GM12891 (cell line): ENCODE measurements at places on chromosomes 12 and 14.

- no peak for DNase-seq
Measured at GRCh38 chr12:69925291-69925690, 100.3 kb downstream of the MYRFL start.

- DNase-seq, result no peak
Measured at GRCh38 chr12:100528034-100528433, 45.5 kb upstream of the GAS2L3 start.

DNA sequence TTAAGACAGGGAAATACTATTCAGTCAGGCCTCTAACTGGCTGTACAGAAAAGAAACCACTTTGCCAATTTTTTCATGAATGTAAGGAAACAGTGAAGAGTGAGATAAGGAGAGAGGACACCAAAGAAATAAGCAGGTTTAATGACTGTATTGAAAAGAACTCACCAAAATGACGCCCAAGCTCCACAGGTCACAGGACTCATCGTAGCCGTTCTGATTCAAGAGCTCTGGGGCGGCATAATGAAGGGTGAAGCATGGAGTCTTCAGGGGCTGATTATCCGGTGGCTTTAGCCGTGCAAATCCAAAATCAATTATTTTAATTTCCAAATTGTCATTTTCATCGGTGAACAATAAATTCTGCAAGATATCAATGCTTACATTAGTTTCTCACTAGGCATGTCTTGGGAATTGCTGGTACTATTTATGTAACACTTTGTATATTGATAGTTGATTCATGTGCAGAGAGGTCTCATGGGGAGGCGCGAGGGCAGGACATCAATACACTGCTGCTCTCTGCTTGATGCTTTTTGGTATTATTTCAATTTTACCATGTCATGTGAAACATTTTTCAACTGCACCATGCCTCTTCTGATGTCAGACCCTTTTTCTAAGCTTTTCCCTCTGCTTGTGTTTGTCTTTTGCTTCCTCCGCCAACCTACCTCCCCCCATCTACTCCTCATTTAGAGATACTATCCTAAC lies 74.2 kb upstream of the TTC7B start:
- DNase-seq, result no peak

DNA sequence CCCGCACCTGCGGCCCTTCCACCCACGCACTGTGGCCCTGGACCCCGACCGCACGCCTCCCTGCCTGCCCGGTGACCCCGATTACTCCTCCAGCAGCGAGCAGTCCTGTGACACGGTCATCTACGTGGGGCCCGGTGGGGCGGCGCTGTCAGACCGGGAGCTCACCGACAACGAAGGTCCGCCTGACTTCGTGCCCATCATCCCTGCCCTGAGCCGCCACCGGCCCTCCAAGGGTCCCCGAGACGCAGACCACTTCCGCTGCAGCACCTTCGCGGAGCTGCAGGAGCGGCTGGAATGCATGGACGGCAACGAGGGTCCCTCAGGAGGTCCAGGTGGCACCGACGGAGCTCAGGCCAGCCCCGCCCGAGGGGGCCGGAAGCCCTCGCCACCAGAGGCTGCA lies 36.7 kb downstream of the KIF26A start:
- no peak for DNase-seq

DNA sequence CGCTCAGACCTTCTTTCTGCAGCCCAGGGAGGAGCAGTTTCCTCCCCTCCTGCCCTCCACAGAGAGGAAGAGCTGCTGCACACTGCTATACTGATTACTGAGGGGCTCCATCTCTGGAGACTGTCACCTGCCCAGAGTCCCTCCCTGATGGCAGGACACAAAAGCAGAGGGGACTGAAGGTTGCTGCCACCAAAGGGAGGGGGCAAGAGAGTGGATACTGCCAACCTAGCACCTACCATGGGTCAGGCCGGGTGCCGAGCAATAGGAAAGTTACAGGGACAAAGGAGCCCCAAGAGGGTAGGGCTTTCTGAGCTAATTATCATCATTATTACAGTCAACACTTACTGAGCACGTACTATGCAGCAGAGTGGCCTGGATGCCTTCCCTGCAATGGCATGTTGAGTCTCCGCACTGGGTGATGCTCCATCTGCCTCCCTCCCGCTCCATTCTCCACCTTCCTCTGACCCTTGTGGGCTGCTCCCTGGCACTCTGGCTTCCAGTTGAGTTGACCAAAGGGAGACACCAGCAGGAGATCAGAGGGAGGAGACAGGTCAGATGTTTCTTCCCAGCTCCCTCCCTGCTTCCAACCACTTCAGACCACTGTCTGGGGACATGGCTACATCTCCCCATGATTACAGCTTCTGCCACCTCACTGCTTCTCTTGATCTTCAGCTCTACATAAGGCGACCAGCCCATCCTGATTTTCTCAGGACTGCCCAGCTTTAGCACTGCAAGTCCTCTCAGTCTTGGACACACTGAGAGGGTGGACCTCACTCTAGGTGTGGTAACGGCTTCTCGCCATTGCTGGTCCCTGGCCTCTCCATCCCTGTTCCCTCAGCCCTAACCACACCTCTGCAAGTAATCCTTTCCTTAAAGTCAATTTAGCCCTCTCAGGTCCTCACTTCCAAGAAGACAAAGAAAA lies 2.6 kb upstream of the KRT79 start:
- DNase-seq, result no peak

- DNase-seq, result no peak
Measured at GRCh38 chr12:124519746-124520145, 47.7 kb downstream of the NCOR2 start.

- DNase-seq, result no peak
Measured at GRCh38 chr12:31895449-31896150, 63.6 kb upstream of the RESF1 start.

DNA sequence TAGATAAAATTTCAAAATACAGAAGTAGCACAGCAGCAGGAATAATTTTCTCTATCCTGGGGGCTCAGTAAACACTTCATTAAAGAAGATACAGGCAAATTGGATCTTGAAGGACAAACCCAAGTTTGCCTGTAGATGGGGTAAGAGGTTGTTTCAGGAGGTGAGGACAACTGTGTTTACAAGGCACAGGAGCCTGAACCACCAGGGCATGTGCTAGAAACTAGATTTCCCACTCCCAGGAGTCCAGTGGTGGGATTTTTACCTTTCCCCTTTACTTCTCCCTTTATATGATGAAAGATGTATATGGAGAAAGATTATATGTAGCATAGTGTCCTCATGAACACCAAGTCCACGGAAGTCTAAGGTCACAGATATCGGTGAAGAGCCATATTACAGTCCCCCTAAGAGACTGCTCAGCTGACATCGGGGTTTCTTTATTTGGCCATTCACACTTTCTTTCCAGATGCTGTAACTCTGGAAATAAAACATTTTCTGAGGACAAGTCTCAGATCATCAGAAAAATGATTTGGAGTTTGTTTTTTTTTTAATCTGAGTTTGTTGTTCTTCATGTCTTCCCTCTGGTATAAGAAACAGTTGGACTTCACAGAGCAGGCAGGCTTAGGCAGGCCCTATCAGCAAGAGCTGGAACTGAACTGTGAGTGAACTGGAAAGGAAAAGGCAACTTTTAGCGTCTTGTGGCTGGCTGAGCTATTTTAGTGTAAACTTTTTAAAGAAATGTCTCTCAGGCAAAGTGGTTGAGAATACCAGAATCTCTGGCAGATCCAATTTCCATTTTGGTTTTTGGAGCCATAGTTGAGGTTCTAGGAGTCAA lies 8.0 kb upstream of the EVL start:
- DNase-seq, result no peak

GRCh38 chr12:124564971-124565491 lies 2.4 kb downstream of the NCOR2 start:
- no peak for DNase-seq

- DNase-seq, result no peak
Measured at GRCh38 chr14:52879958-52880357, 70.9 kb downstream of the FERMT2 start.

DNA sequence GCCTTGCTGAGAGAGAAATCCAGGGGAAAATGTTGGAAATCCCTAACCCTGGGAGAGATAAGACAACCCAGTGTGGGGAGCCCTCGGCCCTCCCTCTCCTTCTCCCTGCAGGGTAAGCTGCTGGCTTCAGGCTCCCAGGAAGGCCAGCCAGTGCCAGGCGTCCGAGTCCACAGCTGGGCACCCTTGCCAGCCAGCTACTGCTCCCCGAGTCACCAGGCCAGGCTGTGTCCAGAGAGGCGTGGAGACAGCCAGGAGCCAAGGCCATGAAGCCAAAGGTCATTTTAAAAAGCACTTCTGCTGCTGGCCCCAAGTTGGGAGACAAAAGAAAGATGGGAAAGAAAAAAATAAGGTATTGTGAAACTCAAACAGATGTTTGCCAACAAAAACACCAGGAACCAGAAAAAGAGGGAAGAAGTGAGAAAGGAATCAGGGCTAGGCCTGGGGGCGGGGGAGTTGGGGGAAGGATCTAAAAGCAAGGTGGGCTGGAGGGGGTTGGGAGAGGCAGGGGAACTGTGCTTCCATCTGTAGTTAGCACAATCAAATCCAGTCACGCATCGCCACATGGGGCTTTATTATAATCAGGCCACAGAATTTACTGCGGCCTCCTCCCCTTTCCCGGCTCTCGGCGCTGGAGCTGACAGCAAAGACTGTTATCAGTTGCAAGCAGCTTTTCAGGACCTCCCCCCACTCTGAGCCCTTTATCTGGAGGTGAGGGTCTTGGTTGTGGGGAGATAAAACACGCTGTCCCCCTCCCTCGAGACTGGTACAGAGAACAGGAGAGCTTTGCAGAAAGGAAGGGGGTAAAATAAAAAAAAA lies 33.5 kb downstream of the RBM19 start:
- no peak for DNase-seq

DNA sequence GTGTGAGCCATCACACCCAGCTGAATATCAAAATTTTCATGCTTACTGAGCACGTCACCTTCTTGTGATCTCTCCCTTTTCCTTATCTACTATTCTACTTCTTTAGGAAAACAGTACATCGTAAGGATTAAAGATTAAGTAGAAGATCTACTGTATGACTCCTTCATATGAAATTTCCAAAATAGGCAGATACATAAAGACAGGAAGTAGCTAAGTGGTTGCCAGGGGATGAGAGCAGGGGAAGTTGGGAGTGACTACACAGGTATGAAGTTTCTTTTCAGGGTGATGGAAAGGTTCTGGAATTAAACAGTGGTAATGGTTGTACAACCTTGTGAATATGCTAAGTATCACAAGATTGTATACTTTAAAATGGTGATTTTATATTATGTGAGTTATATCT lies 36.5 kb upstream of the CERS5 start:
- no peak for DNase-seq

DNA sequence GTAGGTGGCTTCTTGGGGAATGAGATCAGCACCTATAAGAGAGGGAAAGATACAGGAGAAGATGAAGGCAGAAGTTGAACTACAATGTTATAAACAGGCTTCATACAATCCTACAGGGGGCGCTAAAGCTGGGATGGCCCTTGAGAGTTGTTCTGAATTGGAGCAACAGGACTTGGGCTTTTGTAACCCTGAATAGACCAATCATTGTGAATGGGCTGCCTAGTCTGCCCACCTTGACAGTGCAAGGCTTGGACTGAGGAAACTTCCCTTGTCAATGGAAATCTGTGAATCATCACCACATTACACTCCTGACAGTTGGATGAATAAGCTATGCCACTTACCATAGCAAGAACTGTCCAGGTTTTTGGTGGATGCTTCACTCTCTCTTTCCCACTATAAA lies 306.1 kb downstream of the KCNC2 start:
- DNase-seq, result no peak

- no peak for DNase-seq
Measured at GRCh38 chr12:129614221-129614885, 289.5 kb downstream of the TMEM132D start.

DNA sequence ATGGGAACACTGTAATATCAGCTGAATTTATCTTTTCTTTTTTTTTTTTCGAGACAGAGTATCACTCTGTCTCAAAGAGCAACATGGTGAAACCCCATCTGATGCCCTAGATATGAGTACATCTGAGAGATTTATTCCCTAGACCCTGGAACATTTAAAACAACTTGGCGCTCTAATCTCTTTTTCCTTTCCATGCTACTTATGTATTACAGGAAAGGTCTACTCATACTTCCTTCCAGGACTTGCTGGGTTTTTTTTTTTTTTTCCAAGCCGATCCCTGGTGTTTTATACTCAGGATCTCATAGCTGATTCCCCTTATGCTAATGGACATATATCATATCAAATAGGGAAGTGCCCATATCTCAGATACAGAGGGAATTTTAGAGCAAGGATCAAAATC lies 83.1 kb downstream of the MAPKAPK5 start:
- no peak for DNase-seq

- DNase-seq, result no peak
Measured at GRCh38 chr14:78674820-78675219, 504.6 kb downstream of the NRXN3 start.

- no peak for DNase-seq
Measured at GRCh38 chr14:68633131-68633991, 159.5 kb downstream of the ZFP36L1 start.

GRCh38 chr14:24310265-24310645 lies 315 bp downstream of the LTB4R2 start:
- no peak for DNase-seq

GRCh38 chr12:38157274-38157932 lies 159.2 kb upstream of the ALG10B start:
- no peak for DNase-seq

GRCh38 chr14:75486318-75486717 lies 36.0 kb upstream of the BATF start:
- no peak for DNase-seq

GRCh38 chr12:76920172-76921099 lies 41.6 kb upstream of the CSRP2 start:
- no peak for DNase-seq

DNA sequence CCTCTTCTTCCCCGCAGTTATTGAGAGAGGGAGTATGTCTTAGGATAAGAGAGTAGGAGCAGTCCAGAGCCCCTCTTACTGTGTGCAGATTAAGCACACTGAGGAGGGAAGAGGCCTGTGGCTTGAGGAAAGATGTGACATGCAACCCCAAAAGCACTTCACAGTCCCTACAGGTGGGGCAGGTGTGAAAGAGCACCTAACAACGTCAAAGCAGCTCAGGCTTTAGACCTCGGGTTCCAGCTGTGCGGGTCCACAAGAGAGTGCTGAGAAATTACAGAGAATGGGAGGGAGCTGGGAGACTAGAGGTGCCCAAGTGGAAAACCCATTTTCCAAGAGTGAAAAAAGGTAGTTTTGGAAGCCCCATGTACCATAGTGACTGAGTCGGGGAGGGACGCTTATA lies 127.6 kb downstream of the SLC25A47 start:
- DNase-seq, result no peak

DNA sequence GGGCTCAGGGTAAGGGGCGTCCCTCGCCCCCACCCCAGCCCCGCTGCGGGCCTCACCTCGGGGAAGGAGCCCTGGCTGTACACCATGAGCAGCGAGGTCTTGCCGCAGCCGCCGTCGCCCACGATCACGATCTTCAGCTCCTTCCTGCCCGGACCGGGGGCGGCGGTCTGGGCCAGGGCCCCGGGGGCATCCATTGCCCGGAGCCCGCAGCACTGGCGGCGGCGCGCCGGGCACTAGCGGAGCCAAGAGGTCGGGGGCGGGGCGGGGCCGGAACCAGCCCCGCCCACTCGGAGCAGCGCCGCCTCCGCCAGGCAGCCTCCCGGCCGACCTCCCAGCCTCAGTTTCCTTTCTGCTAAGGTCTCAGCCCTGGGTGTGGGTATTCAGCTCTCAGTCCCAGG lies at the start of gene RHOF:
Gene RHOF, minus strand, starts transcription at position 249 of the 398 bp plus-strand sequence. Its CDS starts 55 bp downstream, at position 194.
- no peak for DNase-seq
